ENCODE measurements at places on chromosomes 12 and 14.

GRCh38 chr14:59240356-59240755 lies 51.9 kb downstream of the DAAM1 start:
- DNase-seq, result no peak

DNA sequence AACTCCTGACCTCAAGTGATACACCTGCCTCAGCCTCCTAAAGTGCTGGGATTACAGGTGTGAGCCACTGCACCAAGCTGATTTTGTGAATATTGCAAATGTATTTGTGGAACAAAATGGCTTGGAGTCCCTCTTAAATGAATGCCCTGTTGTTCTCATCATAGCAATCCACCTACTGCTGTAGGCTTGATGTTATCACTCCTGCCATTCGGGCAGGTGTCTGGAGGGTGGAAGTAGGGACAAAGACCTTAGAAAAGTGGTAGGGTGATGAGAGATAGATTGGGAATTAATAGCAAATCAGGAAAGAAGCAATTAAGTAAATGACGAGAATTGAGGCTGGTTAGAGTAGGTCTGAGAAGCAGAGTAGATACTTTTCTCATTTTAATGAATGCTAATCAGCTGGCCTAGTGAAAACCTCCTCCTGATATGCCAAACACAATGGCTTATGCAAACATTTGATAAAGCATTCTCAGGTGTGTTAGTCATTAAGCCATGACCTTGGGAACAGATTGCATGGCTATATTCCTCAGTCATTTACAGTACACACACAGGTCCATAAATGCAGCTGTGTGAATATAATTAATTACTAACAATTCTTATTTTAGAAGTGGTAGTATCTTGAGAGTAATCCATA lies 60.5 kb upstream of the USP44 start:
- no peak for DNase-seq

- DNase-seq, result no peak
These were observed 66.3 kb upstream of the CEP83 start for GRCh38 chr12:94525951-94526350.

- no peak for DNase-seq
These were observed 766 bp downstream of the RERG start for GRCh38 chr12:15220451-15220850.

- no peak for DNase-seq
These were observed 3.0 kb downstream of the SSTR1 start for GRCh38 chr14:38210587-38211216.

DNA sequence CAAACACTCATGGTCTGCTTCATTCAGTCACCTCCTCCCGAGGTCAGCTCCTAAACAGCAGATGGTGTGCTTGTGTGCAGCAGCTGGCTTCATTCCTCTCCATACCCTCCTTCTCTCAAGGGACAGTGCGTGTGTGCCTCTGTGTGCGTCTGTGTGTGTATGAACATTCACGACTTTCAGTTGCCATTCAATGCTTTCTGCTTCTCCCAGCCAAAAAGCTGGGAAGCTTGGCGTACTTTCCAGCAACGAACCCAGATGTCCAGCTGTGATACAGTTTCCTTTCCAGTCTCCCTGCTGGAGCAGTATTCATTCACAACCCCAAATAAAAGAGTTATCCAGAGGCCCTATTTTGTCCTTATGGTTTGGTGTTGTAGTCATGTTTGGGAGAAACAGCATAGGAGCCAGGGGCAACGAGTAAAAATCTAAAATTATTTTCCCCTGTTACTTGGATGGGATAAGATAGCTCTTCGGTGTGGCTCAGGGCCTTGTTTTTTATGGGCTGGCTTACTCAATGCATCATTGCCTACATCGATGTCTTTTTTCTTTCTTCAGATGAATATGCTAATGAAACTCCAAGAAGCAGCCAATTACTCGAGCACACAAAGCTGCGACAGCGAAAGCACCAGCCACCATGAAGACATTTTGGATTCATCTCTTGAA lies 379.3 kb downstream of the NAV3 start:
- peak; percentile 93 for DNase-seq

DNA sequence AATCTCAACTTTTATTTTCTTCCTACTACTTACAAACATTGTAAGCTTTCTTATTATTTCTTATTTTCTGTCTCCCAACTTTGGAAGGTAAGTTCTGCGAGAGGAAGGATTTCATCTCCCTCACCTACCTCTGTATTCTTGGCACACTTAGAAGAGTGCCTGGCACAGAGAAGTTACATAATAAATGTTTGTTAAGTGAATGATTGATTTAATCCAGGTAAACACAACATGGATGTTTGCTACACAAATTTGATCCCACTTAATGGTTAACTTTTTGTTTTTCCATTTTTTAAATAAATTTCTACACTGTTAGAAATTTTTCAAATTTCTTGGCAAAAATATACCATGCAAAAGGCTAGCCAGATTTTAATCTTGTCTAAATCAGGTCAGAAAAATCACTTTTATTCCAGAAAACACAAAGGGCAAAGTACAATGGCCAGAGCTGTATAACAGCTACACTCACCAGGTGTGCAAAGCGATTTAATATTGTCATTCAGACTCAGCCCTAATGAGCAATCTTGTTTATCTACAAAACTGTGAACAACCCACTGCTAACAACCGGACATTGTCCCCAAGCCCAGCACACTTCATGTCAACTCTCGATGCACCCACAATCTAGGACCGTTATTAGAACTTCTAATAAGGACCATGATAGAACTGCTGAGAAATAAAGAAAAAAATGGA lies 222.1 kb upstream of the EEA1 start:
- DNase-seq, result no peak

DNA sequence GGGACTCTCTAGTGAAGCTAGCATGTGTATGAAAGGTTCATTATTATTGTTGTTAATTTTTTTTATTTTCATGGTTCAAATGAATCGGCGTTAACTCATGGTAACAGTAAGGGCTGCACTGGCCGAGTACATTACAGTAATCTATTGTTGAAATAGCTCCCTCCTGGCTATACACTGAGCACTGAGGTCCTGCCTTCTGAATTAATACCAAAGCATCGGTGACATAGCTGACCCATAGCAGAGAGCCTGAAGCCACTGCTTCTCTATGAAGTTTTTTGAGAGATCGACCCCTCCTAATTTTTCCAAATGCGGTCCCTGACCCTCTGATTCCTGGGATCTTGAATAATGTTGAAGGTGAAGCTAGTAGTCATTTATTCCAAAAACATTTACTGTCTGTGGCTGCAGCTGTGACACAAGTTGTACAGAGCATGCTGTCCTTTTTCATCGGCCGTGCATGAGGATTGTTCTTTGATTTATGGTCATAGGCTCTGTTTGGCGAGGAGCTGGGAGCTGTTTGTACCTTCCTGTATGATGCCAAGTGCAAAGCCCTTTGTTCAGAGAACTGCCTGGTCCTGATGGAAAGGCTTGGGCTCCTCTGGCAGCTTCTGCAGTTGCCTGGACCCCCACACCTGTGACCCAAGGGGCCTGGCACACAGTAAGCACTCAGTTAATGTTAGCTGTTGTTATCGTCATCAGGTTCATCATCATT lies 486.5 kb downstream of the EGLN3 start:
- no peak for DNase-seq

GRCh38 chr12:113240395-113240794 lies 19.1 kb downstream of the TPCN1 start:
- DNase-seq, result no peak

- no peak for DNase-seq
These were observed 97.2 kb upstream of the PSMC1 start for GRCh38 chr14:90159146-90159545.

- no peak for DNase-seq
These were observed 36.5 kb upstream of the TMPRSS12 start for GRCh38 chr12:50806176-50806575.

- DNase-seq, result no peak
These were observed 650.7 kb downstream of the C12orf50 start for GRCh38 chr12:87378526-87378925.

DNA sequence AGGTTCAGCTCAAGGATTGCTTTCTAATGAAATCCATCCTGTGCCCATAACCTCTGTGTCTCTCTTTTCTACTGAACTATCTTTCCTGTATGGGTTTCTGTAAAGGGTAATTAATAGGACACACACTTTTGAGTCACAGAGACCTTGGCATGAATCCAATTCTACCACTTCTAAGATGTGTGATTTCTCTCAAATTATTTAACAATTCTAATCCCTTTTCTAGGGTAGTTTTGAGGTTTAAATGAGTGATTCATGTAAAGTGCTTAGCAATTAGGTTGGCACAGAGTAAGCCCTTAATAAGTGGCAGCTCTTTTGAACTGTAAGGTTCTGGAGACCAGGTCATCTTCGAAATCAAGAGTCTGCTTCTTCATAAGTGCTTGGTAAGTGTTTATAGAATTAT lies 202.7 kb downstream of the RASSF9 start:
- DNase-seq, result no peak

DNA sequence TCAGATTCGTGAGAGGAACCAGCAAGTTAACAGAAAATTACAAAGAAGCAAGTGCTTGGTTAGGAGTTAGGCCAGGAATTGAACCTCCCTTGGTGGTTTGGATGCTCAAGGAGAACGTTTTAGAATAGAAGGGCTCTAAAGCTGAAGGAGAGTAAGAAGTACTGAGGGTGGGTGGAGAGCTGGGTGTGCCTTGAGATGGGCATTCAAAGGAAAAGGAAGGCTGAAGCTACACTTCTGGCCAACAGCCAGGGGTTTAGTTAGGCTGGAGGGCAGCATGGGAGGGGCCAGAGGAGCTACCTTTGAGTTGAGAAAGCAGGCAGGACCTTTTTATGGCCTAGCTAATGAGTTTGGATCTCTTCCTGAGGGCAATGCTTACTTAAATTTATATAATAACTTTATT lies 421.2 kb downstream of the CCDC91 start:
- DNase-seq, result no peak

- DNase-seq, result no peak
These were observed 132.9 kb downstream of the SRGAP1 start for GRCh38 chr12:63977441-63977840.

GRCh38 chr12:75389706-75390105 lies 1.2 kb upstream of the GLIPR1L2 start:
- no peak for DNase-seq

GRCh38 chr14:58637040-58637390 lies 747 bp upstream of the DACT1 start:
- no peak for DNase-seq

- peak; percentile 91 for DNase-seq
These were observed 18.2 kb upstream of the RNASE12 start for GRCh38 chr14:20609215-20610001.

GRCh38 chr12:105862163-105862821 lies 276.5 kb downstream of the NUAK1 start:
- no peak for DNase-seq

DNA sequence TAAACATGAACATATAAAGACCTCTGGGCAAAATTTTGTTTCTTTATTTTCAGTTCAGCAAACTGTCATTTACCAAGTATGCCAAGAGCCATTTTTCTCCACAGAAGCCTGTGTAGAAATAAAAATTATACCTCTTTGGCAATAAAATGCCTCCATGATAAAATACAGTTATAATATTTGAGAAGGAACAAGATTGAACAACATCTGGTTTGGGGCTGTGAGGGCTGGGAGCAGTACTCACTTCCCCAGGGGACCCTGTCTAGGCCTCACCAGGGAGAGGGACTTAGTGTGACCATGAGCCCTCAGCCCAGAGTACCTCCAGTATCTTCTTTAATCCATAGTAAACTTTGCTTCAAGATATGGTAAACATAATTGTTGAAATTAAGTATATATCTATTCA lies 65.1 kb downstream of the DAAM1 start:
- DNase-seq, result no peak

DNA sequence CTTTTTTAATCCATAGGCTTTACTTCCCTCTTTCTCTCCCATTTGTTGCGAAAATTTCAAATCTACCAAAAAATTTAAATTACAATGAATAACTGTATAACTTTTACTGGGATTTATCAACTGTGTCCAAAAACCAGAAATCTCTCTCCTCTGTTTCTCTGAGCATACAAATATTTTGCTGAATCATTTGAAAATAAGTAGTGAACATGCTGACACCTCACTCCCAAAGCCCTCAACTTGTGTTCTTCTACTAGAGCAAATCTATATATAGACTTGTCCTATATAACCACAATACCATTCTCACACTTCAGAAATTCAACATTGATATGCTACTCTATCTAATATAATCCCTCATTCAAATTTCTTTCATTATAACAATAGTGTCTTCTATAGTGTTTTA lies 53.1 kb downstream of the SLCO1C1 start:
- DNase-seq, result no peak

DNA sequence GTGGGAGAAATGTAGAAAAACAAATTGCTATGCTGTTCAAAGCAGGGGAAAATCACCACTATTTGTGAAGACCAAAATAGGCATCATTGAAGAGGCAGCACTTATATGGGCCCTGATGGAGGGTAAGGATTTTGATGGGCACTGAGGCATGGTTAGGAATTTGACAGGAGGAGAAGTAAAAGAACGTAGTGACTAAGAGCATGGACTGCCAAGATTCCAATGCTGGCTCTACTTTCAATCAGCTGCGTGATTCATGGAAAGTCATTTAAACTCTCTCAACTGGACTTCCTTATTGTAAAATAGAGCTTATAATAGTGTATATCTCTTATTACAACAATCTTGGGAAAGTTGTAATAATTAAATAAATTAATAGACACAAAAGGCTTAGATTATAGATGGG lies 267.7 kb upstream of the G2E3 start:
- no peak for DNase-seq

GRCh38 chr12:117228239-117228638 lies 38.0 kb upstream of the FBXO21 start:
- DNase-seq, result no peak

GRCh38 chr12:49674318-49674981 lies 32.8 kb downstream of the FMNL3 start:
- no peak for DNase-seq

DNA sequence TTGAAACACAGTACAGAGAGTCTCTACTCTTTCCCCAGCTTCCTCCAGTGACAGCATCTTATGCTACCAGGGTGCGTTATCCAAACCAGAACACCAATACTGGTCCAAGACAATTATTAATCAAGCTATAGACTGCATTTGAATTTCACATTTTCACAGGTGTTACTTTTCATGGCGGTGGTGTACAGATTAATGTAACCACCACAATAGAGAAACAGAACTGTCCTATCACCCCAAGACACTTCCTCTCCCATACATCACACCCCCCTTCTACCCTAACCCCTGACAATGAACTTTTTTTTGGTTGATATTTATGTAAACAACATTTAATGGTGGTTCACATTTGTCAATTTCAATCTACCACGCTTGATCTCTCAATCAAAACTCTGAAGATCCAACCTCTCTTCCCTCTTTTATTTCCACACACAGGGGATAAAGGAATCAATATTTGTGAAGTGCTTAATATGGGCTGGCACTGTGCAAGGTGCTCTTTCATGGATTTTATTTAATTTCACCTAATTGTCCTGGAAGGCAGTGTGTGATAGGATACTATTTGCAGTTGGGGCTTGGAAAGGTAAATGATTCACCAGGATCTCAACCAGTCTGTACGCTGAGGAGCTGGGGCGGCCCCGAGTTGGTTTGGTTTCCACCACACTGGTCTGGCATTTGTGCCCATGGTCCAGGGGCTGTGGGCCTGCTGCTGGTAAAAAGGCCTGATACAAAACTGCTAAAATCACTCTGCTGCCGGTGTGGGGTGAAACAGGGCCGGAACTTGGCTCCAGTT lies 54.6 kb upstream of the DICER1 start:
- peak; percentile 35 for DNase-seq

- DNase-seq, result no peak
These were observed 50.9 kb downstream of the KCNA5 start for GRCh38 chr12:5094551-5094950.

- no peak for DNase-seq
These were observed 105.3 kb downstream of the PAX9 start for GRCh38 chr14:36766974-36767373.

GRCh38 chr12:108000111-108000510 lies 129.0 kb upstream of the WSCD2 start:
- peak; percentile 93 for DNase-seq

- no peak for DNase-seq
These were observed 56.2 kb downstream of the NTF3 start for GRCh38 chr12:5487948-5488625.

Data from NCI-H1092 treated with DMSO at 0.1 percent for 48 hours (cell line).